ENCODE measurements at places on chromosomes 2 and 18. TPM values are rescaled to one million over a fixed set of nuclear protein-coding genes. Genes with fewer than 3 reads are reported as not detected.

GRCh38 chr2:15159751-15160177 lies 401.4 kb downstream of the NBAS start:
- H3K27ac ChIP-seq = no peak overlapping the region
- H3K36me3 ChIP-seq = no peaks in the 10 kb centered on the region
- no peaks in the 10 kb centered on the region for H3K4me1 ChIP-seq
- H3K4me3 ChIP-seq = no peak overlapping the region
- no peak for DNase-seq

DNA sequence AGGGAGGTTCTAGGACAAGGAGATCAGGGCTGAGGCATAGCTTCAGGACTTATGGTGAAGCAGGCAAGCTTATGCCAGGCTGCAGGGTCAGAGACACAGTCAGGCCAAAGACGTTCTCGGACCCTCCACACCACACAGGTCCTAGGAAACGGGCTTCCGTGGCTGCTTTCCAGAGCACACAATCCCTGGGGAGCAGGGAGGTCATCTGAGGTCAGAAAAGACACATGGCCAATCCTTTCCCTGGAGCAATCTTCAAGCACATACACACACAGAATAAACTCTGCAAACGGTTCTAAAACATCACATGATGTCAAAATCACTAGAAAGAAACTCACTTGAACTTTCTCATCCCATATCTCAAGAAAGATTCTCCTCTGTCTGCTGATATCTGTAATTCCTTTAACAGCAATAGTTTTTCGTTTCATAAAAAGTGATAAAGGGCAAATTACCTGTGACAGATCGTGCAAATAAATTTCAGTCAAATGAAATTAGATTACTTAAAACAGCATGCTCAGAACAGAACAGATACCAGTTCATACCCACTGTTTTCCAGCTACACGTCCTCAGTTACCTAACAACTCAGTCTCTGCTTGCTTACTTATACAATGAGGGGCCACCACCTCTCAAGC lies 63.9 kb downstream of the MBOAT2 start:
- no peak for DNase-seq
- H3K36me3 ChIP-seq = no peaks in the 10 kb centered on the region
- no peak overlapping the region for H3K27ac ChIP-seq
- H3K4me1 ChIP-seq = no peaks in the 10 kb centered on the region
- H3K4me3 ChIP-seq = no peak overlapping the region
- H3K27me3 ChIP-seq = no peaks in the 10 kb centered on the region

DNA sequence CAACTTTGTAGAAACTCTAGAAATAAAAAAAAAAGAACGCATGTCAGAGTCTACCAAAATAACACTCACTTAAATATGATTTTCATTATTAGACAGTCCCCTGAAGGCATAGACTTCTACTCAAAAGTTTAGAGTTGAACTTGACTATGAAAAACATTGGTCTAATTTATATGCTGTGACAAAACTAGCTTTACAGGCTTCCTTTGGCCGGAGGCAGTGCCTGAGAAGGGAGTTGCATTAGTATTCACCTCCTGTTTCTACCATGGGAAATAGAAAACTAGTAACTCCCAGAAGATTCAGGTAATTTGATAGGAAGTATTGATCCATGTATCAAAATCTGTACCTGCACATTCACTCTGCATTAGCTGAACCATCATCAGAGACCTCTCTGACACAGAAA lies 163.4 kb upstream of the NOSTRIN start:
- H3K4me3 ChIP-seq = no peak overlapping the region
- no peaks in the 10 kb centered on the region for H3K36me3 ChIP-seq
- no peaks in the 10 kb centered on the region for H3K27me3 ChIP-seq
- H3K27ac ChIP-seq = no peak overlapping the region
- H3K4me1 ChIP-seq = no peaks in the 10 kb centered on the region

DNA sequence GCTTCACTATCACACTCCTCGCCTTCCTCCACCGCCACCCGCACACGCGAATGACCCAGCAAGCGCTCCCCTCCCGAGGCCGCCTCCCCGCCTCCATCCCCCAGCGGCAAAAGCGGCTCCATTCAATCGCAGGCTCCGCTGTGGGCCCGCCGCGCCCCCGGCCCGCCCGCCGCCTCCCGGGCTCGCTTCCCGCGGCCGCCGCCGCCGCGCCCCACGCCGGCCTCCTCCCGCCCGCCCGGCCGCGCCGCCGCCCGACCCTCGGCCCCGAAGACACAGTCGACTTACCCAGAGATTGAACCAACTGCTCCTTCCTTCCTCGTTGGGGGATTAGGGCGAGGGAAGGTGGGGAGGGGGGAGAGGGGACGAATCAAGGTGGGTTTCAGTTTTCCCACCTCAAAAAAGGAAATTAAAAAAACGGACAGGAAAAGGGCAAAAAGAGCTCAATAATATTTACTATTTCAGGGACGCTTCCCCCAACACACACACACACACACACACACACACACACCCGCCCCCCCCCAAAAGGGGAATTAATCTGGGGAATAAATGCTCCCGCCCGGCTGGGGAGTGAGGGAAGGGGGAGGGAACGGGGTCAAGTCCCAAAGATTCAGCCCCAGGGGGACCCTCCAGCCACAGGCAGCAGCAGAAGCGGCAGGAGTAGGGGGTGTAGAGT lies 743 bp downstream of the XPO1 start:
- no peaks in the 10 kb centered on the region for H3K4me1 ChIP-seq
- H3K27ac ChIP-seq = peak overlapping the region; percentile 99
- DNase-seq = peak; percentile 57
- no peaks in the 10 kb centered on the region for H3K27me3 ChIP-seq

DNA sequence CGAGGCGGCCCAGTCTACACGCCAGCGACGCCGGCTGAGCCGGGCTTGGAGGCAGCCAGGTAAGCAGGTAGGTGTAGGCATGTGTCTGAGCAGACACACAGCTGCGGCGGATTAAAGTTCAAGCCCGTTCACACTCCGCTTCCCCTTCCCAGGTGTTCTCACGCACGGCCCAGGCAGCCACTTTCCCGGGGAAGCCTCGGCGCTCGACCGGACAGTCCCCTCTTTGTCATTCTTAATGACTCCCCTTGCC lies 367 bp downstream of the TGFA start:
- H3K4me1 ChIP-seq = no peaks in the 10 kb centered on the region
- H3K4me3 ChIP-seq = peak overlapping the region; percentile 70
- H3K27me3 ChIP-seq = peaks cover 3% of the 10 kb centered on the region
- no peak for DNase-seq
- H3K27ac ChIP-seq = peak overlapping the region; percentile 94

STAMBP gene
- 32.4 TPM for total RNA-seq

FKBP1B gene
- 3.2 TPM for total RNA-seq
